ENCODE measurements at places on chromosomes 3 and 15. TPM values are rescaled to one million over a fixed set of nuclear protein-coding genes. Genes with fewer than 3 reads are reported as not detected.

DNA sequence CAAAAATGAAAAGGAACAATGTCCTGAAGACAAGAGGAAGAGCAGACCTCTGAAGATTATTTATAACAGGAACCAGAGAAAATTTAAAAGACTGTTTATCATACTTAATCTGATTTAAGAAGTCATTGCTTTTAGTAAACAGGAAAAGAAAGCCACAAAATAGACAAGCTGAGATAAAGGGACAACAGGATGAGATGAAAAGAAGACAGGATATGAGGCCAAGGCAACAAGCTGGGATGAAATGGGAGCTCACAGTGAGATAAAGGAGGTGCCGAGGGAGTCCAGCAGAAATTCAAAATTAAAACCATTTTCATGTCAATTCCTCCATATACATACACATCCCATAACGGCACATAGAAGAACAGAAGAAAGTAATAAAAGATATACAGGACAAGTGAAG is 277.0 kb downstream of the RBMS3 start:
- H3K27me3 ChIP-seq: no peaks in the 10 kb centered on the region
- H3K4me1 ChIP-seq: peaks cover 4% of the 10 kb centered on the region
- H3K36me3 ChIP-seq: no peaks in the 10 kb centered on the region
- H3K27ac ChIP-seq: peak overlapping the region; percentile 2
- no peak overlapping the region for H3K4me3 ChIP-seq
- no peak for DNase-seq

DNA sequence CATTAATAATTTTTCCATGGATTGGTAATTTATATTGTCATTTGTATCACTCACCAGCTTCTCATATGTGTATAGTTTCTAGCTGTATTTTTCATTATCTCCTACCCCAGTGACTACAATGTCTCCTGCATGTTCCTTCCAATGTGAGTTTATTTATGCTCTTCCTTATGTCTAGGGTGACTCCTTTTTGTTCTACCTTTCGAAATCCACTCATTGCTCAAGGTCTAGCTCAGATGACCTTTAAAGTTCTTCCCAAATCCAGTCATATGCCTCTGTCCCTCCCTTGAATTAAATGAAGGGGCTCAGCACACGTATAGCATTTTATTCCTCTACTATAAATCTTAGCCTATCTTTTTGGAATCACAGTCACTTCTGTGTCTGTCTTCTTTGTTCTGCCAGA is 53.0 kb downstream of the TMEM45A start:
- no peak for DNase-seq
- no peaks in the 10 kb centered on the region for H3K4me1 ChIP-seq
- H3K4me3 ChIP-seq: no peak overlapping the region
- H3K27ac ChIP-seq: no peak overlapping the region
- H3K36me3 ChIP-seq: no peaks in the 10 kb centered on the region
- H3K27me3 ChIP-seq: no peaks in the 10 kb centered on the region

DNA sequence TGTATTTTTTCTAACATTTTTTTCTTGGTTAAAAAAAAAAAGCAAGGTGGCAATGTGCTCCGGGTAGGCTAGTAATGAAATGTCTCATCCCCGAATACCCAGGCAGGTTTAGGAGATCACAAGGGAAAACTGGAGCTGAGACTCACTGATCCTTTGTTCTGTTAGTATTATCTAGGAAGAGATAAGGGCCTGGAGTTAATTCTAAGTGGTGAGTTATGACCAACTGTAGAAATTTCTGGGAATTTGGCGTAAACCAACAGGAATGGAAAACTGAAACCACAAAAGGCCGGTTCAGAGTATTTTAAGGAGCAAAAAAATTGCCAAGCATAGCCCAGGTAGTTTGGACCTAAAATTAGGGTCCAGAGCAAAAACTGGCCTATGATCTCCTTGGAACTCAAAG is 12.4 kb downstream of the PPM1M start:
- no peaks in the 10 kb centered on the region for H3K4me1 ChIP-seq
- no peak for DNase-seq
- no peak overlapping the region for H3K4me3 ChIP-seq
- H3K27ac ChIP-seq: no peak overlapping the region

DNA sequence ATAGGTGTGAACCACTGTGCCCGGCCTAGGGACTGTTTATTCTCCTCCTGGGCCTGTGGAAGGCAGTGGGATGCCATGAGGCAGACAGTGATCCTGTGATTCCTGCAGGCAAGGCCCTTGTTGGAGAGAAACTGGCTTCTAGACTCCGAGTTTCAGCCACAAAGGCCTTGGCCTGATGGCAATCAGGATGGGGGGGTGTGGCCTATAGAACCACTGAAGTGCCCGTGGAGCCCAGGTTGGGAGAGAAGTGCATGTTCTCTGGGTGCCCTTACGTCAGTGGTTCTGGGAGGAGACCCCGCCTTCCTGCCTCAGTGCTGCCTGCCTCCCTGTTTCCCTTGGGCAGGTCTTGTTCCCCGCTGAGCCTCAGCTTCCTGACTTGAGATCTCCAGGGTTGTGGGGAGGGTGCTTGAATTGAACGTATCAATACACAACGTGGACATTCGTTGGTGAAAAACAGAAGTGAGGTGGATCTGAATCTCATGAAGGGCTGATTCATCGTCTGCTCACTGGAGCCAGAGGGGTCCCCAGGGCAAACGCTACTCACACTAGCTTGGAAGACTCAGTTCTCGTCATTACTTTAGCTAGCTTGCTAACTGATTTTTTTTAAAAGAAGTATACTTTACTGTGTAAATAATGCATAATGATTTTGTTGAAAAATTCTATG is 31.8 kb downstream of the IRAK2 start:
- no peak overlapping the region for H3K27ac ChIP-seq
- H3K4me1 ChIP-seq: peaks cover 13% of the 10 kb centered on the region
- H3K4me3 ChIP-seq: no peak overlapping the region
- H3K27me3 ChIP-seq: no peaks in the 10 kb centered on the region

- H3K27me3 ChIP-seq: peaks cover 2% of the 10 kb centered on the region
- DNase-seq: no peak
- H3K27ac ChIP-seq: no peak overlapping the region
- no peak overlapping the region for H3K4me3 ChIP-seq
These were observed 13.6 kb downstream of the C3orf20 start for GRCh38 chr3:14688525-14688924.

DNA sequence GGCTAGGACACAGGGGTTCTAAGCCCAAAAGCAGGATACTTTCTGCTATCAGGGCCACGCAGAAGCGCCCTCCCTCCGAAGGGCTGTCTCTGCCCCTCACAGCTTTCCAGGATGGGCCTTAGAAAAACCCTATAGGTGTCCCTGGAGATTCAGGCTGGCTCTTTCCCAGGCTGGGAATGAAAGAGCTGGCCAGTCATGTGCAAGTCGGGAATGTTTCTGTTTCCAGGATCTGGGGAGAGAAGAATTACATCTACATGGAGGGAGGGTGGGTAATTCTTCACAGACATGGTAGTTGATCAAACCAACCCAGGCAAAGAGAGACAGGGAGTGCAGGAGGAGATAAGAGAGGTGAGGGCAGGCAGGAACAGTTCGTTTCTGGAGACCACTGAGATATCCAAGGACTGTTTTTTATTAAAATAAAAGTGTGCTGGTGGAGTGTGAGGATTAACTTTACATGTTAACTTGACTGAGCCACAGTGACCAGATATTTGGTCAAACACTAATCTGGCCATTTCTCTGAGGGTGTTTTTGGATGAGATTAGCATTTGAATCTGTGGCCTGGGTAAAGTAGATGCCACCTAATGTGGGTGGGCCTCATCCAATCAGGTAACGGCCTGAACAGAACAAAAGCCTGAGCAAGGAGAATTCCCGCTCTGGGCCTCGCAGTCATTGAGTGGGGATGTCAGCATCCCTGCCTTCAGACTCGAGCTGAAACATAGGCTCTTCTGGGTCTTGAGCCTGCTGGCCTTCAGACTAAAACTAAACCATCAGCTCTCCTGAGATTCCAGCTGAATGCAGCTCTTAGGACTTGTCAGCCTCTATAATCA is 15.3 kb downstream of the NUP210 start:
- H3K27ac ChIP-seq: no peak overlapping the region
- no peak for DNase-seq
- no peak overlapping the region for H3K4me3 ChIP-seq
- H3K27me3 ChIP-seq: no peaks in the 10 kb centered on the region

DNA sequence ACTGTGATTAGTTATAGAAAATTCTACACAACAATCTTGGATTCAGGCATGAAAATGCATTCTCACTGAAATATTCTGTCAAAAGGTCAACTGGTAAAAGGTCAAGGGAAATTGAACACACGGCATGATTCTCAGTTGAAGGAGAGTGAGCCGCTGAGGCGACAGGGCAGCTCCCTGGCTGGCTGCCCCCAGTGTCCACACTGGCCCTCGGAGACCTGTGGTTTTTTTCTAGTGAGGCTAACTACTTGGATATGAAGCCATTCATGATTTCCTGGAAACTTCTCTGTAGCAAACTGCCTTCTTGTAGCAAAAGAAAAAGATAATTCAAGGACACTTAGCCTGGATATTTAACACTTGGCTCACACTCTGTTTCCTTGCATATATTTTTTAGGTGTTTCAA is 37.2 kb downstream of the AADACL2 start:
- peak overlapping the region; percentile 85 for H3K27ac ChIP-seq
- H3K27me3 ChIP-seq: no peaks in the 10 kb centered on the region
- no peaks in the 10 kb centered on the region for H3K36me3 ChIP-seq
- H3K4me3 ChIP-seq: no peak overlapping the region

DNA sequence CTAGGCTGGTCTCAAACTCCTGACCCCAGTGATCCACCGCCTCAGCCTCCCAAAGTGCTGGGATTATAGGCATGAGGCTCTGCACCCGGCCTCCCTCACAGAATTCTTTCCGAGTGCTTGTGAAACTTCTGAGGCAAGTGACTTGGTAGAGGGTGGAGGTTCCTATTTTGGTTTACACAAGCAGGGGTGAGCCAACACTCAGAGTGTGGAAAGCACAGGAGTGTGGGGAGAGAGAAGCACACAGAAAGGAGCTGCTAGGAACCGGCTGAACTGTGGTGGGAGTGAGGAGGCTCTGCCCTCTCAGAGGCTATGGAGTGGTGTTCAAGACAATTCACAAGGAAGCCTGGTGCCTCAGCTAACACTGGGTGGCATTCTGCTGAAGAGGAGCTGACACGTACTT is 7.7 kb downstream of the CAPN3 start:
- H3K36me3 ChIP-seq: peaks cover 4% of the 10 kb centered on the region
- H3K27me3 ChIP-seq: no peaks in the 10 kb centered on the region
- no peak overlapping the region for H3K27ac ChIP-seq

GRCh38 chr3:174215456-174215855 is 643.7 kb upstream of the NAALADL2 start:
- H3K36me3 ChIP-seq: no peaks in the 10 kb centered on the region
- H3K4me3 ChIP-seq: no peak overlapping the region
- H3K27me3 ChIP-seq: no peaks in the 10 kb centered on the region
- DNase-seq: no peak

DNA sequence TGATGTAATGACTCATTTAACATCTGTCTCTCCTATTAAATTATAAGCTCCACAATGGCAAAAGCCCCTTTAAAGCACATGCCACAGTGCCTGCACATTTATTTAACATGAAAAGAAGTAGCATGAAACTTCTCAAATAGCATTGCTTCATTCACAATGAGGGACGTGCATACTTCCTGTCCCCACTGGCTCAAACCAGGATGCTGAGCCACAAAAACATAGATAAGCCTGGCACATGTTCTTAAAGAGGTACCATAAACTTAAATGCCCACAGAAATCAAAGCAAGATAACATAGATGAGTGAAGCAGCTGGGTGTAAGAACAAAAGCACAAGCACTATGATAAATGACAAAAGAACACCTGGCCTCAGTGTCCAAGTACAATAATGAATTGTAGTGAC is 3.8 kb downstream of the TP53BP1 start:
- H3K4me3 ChIP-seq: no peak overlapping the region
- peaks cover 30% of the 10 kb centered on the region for H3K36me3 ChIP-seq
- H3K4me1 ChIP-seq: peaks cover 12% of the 10 kb centered on the region

DNA sequence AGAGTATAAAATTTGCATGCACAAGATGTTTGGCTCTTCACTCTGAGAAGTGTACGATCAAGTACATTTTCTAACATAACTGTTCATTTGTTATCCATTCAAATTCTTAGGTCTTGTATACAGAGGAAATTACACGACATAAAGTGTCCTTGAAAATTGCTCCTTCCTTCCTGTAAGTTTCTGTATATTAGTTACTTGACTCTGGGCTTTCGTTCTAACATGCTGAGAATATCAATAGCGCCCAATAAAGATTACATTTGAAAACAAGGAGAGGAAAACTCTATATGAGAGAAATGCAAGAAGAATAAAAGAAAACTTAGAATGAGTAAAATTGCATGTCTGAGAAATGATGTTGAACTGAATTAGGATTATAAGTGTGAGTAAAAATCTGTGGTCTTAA is 722.5 kb upstream of the CADM2 start:
- no peak for DNase-seq
- H3K4me3 ChIP-seq: no peak overlapping the region
- no peaks in the 10 kb centered on the region for H3K4me1 ChIP-seq
- H3K27me3 ChIP-seq: no peaks in the 10 kb centered on the region

- no peaks in the 10 kb centered on the region for H3K4me1 ChIP-seq
- no peak overlapping the region for H3K27ac ChIP-seq
- DNase-seq: no peak
- H3K36me3 ChIP-seq: peaks cover 5% of the 10 kb centered on the region
- no peaks in the 10 kb centered on the region for H3K27me3 ChIP-seq
These were observed 66.1 kb downstream of the WHAMM start for GRCh38 chr15:82875411-82876003.

DNA sequence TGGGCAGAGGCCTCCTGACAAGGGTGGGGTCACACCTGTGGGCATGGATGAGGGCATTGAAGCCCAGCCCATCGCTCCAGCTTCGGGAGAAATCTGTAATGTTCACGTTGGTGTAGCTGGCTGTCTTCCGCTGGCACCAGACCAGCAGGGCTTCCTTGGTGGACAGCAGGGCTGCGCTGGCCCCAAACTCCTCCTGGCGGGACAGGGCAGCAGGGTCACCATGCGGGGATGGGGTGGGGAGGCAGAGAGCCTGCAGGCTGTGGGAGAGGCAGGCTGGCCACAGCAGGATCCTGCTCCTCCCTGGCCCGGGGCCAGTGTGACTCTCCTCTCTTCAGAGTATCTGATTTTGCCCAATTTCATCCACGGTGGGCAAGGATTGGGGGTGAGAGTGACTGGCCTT is 6.0 kb downstream of the SPTBN5 start:
- H3K4me1 ChIP-seq: peaks cover 32% of the 10 kb centered on the region
- no peak for DNase-seq
- no peaks in the 10 kb centered on the region for H3K27me3 ChIP-seq
- H3K36me3 ChIP-seq: peaks cover 5% of the 10 kb centered on the region
- no peak overlapping the region for H3K4me3 ChIP-seq

DNA sequence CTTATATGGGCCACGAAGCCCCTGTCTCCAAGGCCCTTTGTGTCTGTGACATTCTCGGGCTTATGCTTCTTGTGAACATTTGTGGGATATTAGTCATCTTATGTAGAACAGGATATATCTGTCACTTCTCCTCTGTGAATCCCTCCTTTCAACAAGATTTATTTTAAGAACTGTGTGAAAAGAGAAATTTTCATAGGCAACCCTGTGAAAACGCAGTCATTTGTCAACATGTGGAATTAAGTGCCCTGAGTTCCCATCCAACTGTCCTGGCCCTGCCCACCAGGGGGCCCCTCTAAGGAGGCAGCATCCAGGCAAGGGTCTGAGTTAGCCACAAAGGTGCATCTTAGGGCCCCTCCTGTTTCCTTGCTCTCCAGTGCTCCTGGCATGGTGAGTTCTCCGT is 76.8 kb upstream of the CHRNA7 start:
- no peaks in the 10 kb centered on the region for H3K4me1 ChIP-seq
- H3K36me3 ChIP-seq: no peaks in the 10 kb centered on the region
- H3K27ac ChIP-seq: no peak overlapping the region

Gene IL17RE
- total RNA-seq: 1.0 TPM

Gene FBLN2
- 46.9 TPM for total RNA-seq

Gene GXYLT2
- total RNA-seq: 39.1 TPM

Gene NEO1
- 19.6 TPM for total RNA-seq

Gene ONECUT1
- total RNA-seq: not detected

Gene ADCY5
- total RNA-seq: 1.8 TPM

Gene MCTP2
- total RNA-seq: 0.98 TPM

Gene IMPG2
- 1.3 TPM for total RNA-seq

Data from muscle of leg (tissue), 16 donors.